ENCODE measurements at places on chromosomes 5 and 9. TPM values are rescaled to one million over a fixed set of nuclear protein-coding genes. Genes with fewer than 3 reads are reported as not detected.

CCNO gene
- total RNA-seq: not detected

PTGR1 gene
- 23.4 TPM for total RNA-seq

RNF183 gene
- not detected for total RNA-seq

PLPPR1 gene
- 7.4 TPM for total RNA-seq

AIF1L gene
- 16.7 TPM for total RNA-seq

PIP5KL1 gene
- 11.9 TPM for total RNA-seq

IL13 gene
- not detected for total RNA-seq

DNA sequence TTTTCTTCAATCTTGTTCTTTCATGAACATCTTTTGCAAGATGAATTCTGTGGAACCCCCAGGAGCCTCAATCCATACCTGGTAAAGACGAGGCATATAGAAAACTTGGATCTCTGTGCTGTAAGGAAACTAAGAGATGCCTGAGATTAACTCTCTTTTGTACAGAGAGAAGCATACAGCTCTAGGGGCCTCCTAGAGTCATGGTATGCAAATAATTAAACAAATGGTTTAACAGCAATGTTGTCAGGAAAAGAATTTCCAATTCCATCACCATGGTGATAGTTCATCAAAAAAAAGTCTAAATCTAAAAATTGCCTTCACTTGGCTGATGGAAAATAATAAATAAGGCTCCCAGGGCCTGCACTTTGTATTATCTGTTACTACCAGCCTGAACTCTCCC lies 275.4 kb downstream of the SLIT3 start:
- no peak for DNase-seq

DNA sequence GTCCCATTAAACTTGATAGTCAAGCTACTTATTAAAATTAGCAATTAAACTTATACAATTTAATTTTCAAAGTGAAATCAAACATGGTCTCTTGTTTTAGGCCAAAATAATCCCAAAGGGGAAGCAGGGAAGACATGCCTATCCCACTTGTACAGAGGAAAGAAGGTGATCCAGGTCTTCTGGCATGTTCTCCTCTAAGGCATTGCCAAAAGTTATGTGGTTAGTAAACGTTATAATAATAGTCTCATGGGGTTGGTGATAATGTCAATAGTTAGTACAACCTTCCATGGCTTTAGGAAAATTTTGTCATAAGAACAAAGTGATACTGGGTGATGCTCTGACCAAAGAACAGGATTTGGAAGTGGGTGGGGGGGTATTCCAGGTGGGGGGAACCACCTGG lies 52.8 kb downstream of the ROR2 start:
- DNase-seq: no peak

GRCh38 chr5:56638768-56639238 lies 176.5 kb upstream of the MAP3K1 start:
- no peak for DNase-seq

DNA sequence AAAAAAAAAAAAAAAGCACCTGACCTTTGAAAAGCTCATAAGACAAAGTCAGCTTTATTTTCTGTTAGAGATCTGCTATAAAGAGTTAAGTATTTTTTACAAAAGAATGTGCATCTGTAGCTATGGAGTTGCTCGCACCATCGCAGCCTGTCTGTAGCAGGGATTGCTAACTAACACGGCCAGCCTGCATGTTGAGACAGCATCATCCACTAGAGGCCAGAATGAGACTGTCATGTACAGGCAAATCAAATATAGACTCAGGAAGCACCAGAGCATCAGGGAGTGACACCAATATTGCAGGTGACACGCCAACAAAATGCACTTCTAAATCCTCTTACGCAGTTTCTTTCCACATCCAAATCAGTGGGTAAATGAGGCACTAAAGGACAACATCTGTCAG lies 136.3 kb upstream of the RASEF start:
- peak; percentile 63 for DNase-seq

GRCh38 chr5:52825826-52826225 lies 38.1 kb downstream of the ITGA1 start:
- DNase-seq: no peak

- DNase-seq: no peak
Measured at GRCh38 chr9:114782586-114782985, 23.3 kb downstream of the TNFSF15 start.

Measured in glutamatergic neuron (in vitro differentiated cells).